ENCODE measurements at places on chromosomes 7 and 10.

DNA sequence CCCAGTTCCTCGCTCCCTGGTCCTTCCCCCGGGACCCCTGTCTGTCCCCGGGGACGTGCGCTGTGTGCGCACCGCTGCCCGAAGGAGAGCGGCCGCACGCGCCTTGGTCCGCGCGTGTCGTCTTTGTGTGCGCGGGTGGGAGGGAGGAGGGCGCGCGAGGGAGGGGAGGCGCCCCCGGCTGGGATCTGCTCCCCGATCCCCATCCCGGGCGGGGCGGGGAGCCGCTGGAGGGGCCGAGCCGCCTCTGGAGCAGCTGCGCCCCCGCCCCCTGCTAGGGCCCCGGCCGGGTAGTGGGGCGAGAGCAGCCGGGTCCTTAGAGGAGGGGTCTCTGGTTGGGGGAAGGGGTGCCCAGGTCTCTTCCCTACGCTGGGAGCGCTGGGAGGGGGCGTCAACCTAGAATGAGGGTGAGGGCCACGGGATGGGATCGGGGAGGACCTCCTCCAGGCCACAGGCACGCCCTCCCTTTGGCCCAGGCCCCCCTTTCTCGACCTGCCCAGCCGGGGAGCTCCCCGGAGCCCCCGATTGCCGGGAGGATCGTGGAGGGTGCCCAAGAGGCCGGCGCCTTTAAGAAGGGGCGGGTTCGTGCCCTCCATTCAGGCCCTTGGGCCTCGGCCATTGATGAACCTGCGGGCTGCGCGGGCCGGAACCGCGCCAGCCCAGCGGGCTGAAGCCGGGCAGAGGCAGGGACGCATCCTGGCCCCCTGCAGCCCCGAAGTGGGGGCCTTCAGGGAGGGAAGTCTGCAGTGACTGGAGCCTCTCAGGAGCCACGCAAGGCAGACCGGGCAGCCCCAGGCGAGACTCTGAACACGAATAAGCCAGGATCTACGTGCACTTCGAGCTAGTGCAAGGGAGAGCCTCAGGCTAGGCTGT lies 678 bp downstream of the SH2B2 start:
- DNase-seq = peak; percentile 14

- DNase-seq = no peak
These were observed 1212.8 kb downstream of the REEP3 start for GRCh38 chr10:64733980-64734379.

DNA sequence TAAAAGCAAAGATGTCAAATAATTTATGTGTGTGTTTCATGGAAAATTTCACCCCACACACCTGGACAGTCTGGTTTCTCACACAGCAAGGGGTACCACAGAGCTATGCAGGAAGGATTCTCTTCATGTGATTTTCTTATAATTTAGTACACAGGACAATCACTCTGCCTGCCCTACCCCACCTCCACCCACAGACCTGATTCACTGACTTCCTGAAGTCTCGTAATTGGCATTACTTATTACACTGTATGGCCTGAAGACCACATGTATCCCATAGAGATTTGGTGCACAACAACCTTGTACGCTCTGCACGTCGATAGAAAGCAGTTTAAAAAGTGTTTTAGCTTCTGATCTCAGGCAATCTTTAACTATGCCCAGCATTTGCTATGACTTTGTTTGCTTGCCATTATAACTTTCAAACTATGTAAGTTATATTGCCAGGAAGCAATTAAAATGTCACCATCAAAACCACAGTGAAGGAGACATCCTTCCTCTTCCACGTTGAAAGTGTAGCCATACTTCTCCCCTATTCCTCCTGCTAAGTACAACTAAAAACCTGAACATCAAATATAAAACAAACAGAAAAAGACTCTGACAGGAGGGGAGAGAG lies 279.4 kb upstream of the IMMP2L start:
- DNase-seq = no peak

GRCh38 chr10:60962946-60963345 lies 19.0 kb upstream of the RHOBTB1 start:
- no peak for DNase-seq

GRCh38 chr10:110212119-110213006 lies 5.0 kb downstream of the MXI1 start:
- DNase-seq = peak; percentile 38

- no peak for DNase-seq
These were observed 557.0 kb upstream of the IGFBP3 start for GRCh38 chr7:46478046-46478445.

DNA sequence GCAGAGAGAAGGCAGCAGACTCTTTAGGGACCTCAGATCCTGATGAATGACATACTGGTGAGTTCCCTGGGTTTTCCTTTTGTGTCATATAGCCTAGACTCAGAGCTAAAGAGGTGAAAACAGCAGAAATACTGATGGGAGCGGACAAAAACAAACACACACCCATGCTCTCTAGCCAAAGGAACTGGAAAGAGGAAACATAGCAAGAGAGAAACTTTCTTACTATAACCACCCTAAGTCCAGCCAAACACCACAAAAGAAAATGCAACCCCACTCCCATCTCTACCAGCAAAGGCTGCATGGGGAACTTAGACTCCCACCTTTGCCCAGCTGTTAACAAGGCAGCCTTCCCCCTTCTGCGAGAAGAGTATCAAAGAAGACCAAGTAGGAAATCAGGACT lies 16.3 kb downstream of the GSAP start:
- DNase-seq = no peak

DNA sequence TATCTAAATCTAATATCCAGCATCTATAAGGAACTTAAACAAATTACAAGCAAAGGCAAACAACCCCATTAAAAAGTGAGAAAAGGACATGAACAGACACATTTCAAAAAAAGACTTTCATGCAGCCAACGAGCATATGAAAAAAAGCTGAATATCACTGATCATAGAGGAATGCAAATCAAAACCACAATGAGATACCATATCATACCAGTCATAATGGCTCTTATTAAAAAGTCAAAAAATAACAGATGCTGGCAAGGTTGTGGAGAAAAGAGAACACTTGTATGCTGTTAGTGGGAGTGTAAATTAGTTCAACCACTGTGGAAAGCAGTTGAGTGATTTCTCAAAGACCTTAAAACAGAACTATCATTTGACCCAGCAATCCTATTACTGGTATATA lies 334.4 kb upstream of the CACNA2D1 start:
- DNase-seq = no peak

DNA sequence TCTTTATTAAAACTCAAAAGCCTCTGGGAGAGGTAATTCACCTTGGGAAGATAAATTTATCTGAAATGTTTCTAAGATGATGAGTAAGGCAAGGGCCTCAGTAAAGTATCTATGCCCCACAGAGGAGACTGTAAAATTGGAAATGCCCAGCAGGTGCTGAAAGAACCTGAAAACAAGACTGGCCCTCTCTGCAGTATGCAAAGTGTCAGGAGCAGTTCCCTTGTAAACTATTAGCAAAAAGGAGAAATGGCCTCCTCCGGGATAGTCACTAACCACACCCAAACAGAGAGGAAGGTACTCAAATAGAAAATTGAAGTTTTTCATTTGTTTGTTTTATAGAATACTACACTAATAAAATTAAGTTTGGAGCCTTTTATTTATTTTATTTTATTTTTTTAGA lies 81.2 kb downstream of the FZD1 start:
- no peak for DNase-seq

GRCh38 chr7:22043367-22043766 lies 97.7 kb upstream of the CDCA7L start:
- DNase-seq = no peak

- DNase-seq = no peak
These were observed 23.1 kb downstream of the AGAP3 start for GRCh38 chr7:151109094-151110048.

GRCh38 chr7:2572101-2572842 lies 13.5 kb downstream of the IQCE start:
- peak; percentile 13 for DNase-seq

DNA sequence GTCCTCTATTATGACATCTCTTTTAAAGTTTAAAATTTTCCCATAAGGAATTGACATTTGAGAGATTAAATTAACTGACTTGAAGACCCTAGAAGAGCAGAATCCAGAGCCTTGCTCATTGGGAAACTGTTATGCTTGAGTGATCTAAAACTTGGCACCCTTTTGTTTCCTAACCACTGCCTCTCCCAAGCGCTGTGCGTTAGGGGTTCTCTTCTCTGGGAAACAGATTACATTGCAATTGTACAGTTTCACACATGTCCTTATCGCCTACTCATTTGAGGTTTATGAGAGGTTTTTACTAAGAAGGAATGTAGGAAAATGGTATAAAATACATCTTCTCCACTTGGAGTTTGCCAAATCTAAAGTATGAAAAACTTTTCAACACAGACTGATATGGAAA lies 126.8 kb upstream of the AMPH start:
- no peak for DNase-seq

DNA sequence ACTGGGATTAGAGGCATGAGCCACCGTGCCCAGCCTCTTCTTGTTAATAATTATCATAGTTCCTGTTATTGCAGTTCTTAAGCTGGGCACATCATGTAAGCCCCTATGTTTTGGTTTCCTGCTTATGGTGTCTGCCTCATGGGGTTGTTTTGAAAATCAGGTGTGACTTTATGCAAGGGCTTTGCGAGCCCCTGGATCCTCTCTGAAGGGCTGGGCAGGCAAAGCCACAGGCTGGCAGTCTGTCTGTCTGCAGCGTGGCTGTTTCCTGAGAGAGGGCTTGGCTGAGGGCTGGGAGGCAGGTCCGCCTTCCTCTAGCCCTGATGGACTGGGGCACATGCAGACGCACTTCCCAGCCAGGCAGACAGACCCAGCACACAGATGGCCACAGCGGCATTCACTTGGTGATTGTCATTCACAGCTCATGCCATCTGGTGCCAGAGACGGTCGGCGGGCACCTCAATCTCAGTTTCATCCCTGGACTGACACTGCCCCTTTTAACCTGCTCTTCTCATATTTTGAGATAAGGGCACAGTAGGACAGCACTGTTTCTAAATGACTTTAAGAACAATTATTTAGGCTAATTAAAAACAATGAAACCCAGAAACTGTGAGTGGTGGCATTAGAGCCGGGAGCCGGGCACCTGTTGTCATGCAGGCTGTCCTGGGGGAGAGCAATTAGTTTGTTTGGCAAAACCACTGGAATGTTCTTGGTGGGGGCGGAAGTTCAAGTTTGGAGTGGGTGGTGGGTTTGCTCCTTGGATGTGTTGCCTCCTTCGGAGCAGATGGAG lies 35.5 kb downstream of the RBM20 start:
- no peak for DNase-seq

- DNase-seq = no peak
These were observed at the start of gene PLCE1 for GRCh38 chr10:93993782-93994437. PLCE1 (plus strand) TSS chr10:93993931; CDS start chr10:94031047, 37,116 bp downstream.

DNA sequence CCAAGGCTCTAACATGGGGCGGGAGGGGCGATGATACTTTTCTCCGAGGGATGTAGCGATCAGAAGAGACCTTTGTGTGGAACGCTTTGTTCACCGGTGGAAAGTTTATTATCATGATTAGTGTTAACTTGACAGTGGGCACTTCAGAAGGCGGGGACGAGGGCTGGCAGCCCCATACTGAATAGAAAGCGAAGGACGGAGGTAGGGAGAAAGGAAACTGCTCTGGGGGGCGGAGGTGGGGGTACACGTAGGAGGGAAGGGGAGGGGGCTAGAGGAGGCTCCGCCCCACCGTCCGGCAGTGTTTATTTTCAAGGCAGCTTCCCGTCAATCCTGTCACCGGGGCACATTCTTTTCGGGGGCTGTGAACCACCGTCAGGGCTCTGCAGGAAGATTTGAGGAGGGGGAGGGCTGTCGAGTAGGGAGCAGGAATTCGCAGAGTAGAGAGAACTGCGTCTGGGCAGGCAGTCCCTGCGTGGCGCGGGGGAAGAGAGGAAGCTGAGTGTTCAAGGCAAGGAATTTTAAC lies 9.4 kb upstream of the NKX2-3 start:
- no peak for DNase-seq

- DNase-seq = no peak
These were observed 434.4 kb upstream of the ZMIZ1 start for GRCh38 chr10:78634389-78634815.

- DNase-seq = no peak
These were observed 1159.0 kb downstream of the TYW1 start for GRCh38 chr7:68155676-68156075.

GRCh38 chr7:143217806-143218205 lies 4.0 kb upstream of the TAS2R40 start:
- no peak for DNase-seq

DNA sequence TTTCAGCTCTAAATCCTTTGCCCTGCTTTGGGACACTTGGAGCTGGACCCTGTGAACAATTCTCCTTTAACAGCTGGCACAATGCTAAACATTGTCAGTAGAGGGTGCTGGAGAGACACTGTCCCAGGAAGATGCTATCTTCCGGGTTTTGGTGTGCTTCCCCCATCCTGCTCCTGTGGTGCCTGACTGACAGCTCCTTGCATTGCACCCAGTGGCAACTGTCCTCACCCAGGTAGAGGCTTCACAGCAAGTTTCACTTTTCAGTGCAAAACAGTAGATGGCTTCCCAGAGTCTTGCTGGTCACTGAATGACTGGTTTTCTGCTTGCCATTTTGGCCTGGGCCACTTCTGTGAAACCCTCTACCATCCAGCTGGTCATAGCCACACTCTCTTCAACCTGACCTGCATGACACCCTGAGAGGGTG lies 77.3 kb downstream of the CDC14C start:
- no peak for DNase-seq

DNA sequence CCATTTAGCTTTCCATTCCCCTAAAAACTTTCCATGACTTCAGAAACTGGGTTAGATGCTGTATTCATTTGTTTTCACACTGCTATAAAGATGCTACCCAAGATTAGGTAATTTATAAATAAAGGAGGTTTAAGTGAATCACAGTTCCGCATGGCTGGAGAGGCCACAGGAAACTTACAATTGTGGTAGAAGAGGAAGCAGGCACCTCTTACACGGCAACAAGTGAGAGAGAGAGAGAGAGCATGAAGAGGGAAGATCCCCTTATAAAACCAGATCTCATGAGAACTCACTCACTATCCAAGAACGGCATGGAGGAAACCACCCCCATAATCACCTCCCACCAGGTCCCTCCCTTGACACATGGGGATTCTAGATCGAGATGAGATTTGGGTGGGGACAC lies 336.8 kb downstream of the TFEC start:
- no peak for DNase-seq

GRCh38 chr7:155850001-155850436 lies 37.8 kb upstream of the SHH start:
- DNase-seq = no peak

GRCh38 chr7:41492603-41493002 lies 210.3 kb downstream of the INHBA start:
- DNase-seq = no peak

GRCh38 chr10:80458263-80458625 lies 4.1 kb downstream of the TSPAN14 start:
- DNase-seq = no peak
